ENCODE measurements at places on chromosomes 1 and 21.

GRCh38 chr1:33874636-33875035 lies 10.8 kb downstream of the HMGB4 start:
- no peak for DNase-seq

- no peak for DNase-seq
Observed at GRCh38 chr21:44438531-44439210, 16.6 kb upstream of the LRRC3 start.

GRCh38 chr1:10146391-10146790 lies 64.0 kb upstream of the KIF1B start:
- DNase-seq: no peak

GRCh38 chr1:51568231-51568935 lies 48.5 kb upstream of the OSBPL9 start:
- no peak for DNase-seq

- no peak for DNase-seq
Observed at GRCh38 chr1:161787355-161787754, 21.2 kb downstream of the ATF6 start.

DNA sequence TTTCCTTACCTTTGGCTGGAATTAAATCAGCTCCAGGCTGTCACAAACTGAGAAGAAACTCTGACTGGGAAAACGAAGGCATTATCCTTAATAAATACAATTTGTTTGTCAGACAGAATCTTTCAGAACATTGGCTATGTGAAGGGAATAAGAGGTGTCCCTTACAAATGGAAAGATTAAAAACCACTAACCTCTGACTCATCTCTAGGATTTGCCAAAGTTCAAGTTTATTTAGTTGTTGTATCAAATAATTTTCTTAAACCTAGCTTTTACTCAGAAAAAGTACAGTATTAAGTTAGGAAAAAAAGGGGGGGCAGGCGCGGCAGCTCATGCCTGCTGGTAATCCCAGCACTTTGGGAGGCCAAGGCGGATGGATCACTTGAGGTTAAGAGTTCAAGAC lies 15.7 kb downstream of the SERTAD4 start:
- DNase-seq: no peak

DNA sequence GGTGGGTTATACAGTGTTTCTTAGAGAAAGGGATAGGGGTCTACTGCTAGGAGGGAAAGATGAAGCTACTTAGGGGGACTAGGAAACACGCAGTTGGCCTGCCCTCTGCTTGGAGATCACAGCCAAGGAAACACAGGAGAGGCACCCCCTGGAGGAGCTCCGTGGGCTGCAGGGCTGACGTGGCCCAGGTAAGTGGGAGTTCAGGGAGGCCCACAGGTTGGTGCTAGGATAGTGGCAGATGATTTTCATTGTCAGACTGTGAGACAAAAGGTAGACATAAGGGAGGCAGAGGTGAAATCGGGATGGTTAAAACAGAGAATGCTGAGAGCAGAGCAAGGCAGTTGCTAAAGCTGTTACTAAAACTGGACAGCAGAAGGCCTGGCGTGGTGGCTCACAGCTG lies 463.0 kb downstream of the DSCAM start:
- DNase-seq: no peak

DNA sequence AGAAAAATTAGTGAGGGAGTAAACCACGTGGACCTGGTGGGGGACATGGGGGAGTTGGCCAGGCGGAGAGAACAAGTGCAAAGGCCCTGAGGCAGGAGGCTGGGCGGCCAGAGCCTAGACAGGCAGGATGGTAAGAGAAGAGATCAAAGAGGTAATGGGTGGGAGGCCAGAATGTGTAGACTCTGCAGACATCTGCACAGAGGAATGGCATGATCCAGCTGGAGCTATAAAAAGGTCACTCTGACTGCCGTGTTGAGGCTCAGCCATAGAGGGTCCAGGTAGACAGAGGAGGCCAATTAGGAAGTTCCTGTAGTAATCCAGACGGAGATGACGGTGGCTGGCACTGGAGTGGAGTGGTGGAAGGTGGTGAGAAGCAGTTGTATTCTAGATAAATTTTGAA lies 3.6 kb downstream of the H6PD start:
- DNase-seq: no peak

GRCh38 chr1:56390232-56390867 lies 189.0 kb downstream of the PLPP3 start:
- DNase-seq: no peak

DNA sequence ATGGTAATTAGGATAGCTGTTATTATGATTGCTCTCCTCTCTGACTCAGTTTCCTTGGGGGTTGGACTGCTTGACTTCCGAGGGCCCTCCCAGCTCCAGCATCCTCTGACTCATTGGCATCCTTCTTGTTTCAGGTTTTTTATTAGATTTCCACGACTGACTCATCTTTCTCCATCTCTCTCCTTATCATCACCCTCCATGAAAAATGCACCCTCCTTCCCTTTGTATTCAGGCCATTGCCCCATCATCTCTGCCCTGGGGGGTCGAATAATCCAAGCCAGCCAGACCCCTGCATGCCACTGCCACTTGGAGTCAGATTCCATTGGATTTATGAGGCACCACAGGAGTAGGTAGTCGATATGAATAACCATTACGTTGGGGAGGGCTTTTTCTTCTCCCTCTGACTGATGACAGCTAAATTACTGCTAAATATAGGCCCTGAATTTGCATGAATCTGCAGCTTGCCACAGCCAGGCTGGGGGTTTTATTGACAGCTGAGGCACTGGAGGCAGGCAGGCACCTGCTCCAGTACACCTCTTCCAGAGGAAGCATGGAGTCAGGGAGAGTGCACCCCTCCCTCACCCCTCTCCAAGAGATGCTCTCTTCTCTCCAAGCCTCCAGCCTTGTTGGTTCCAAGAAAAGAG lies 91.7 kb downstream of the C1orf94 start:
- DNase-seq: no peak

DNA sequence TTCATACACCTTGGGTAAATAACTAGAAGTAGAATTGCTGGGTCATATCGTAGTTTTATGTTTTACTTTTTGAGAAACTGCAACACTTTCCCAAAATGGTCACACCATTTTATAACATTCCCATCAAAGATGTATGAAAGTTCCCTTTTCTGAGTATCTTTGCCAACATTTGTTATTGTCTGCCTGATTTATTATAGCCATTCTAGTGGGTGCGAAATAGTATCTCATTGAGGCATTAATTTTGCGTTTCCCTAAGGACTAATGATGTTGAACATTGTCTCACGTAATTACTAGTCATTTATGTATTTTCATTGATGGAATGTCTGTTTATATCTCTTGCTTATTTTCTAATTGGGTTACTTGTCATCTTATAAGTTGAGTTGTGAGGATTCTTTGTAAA lies 3.4 kb downstream of the PRKAA2 start:
- DNase-seq: no peak

DNA sequence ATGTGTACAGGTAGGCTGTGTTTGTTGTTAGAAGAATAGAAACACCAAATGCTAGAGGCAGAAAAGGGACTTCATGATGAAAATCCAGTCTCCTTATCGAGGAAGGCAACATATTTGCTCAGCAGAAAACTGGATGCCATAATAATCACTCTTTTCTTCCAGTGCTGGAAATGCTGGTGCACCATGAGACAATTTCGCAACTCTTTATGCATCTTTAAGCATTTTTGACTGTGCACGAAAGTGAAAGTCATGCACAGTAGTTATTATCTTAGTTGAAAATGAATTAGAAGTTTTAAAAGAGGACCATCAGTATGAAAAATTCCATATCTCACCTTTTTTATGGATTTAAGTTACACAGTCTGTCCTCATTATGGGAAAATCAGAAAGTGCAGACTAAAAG lies 29.1 kb downstream of the SMYD2 start:
- DNase-seq: no peak

DNA sequence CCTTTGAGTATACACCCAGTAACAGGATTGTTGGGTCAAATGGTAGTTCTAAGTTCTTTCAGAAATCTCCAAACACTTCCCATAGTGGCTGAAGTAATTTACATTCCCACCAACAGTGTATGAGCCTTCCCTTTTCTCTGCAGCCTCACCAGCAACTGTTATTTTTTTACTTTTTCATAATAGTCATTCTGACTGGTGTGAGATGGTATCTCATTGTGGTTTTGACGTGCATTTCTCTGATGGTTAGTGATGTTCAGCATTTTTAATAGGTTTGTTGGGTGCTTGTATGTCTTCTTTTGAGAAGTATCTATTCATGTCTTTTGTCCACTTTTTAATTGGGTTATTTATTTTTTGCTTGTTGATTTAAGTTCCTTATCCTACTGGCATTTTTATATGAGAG lies 26.4 kb upstream of the LAMC1 start:
- DNase-seq: no peak

DNA sequence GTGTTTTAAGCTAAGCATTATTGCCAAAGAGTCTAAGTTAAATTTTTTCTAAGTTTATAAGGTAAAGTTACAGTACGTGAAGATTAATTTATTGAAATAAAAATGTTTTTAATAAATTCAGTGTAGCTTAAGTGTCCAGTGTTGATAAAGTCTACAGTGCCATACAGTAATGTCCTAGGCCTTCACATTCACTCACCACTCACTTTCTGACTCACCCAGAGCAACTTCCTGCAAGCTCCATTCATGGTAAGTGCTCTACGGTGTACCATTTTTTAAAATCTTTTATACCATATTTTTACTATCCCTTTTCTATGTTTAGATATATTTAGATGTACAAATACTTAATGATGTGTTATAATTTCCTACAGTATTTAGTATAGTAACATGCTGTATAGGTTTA lies 173.2 kb downstream of the CACNA1E start:
- DNase-seq: no peak

GRCh38 chr1:20710469-20711284 lies 7.1 kb downstream of the KIF17 start:
- DNase-seq: no peak

DNA sequence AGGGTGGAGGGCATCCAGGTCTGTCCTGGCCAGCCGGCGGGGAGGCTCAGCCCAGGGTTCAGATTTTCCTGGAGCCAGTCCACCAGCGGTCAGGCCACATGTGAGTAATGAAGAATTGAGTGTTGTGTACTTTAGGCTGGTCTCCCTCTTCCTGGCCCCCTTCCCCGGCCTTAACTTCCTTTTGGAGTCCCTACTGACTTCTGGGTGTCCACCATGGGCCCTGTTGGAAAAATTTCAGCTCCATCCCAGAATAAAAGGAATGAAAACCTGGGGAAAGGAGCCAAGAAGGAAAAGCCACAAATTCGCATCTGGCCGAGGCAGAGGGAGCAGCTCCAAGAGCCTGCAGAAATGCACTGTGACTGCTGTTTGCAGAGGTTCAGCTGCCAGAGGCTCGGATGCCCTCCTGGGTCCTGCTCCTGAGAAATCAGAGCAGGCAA lies 35.5 kb upstream of the HHAT start:
- no peak for DNase-seq

DNA sequence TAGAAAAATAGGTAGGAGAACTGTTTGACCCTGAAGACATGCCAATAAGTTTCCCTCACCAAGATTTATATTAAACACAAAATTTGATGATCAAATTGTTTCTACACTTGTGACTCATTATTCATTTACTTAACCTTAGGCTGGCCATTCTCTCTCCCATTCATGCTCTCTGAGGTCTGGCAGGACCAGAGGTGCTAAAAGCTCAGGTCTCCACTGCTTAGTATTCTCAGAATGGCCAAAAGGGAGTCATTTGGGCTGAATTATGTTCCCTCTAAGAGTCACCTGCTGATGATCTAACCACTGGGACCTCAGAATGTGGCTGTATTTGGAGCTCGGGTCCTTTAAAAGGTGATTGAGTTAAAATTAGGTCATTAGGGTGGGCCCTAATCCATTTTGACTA lies 47.1 kb upstream of the ATP1B1 start:
- DNase-seq: no peak

Measured in hippocampal formation (tissue), 2 donors.